ENCODE measurements at places on chromosomes 4 and X. TPM values are rescaled to one million over a fixed set of nuclear protein-coding genes. Genes with fewer than 3 reads are reported as not detected.

TSR2 gene
- 30.1 TPM for total RNA-seq

KIT gene
- total RNA-seq, result 11.0 TPM

DNA sequence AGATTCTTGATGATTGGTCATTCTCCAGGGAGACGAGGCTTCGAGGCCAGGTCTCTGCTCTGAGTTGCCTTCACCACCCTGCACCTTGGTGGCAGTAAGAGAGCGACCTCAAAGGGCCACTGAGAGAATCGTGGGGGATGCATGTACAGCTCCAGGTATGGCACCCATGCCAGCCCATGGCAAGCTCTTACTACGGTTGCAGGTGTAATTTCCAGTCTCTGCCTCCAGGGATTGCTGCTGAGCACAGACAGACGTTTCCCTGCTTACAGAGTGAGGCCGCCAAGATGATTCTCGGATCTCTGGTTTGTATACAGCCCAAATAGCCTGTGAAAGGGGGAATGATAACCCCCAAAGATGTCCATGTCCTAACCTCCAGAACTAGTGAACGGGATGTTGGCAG lies 16.3 kb upstream of the DRD5 start:
- DNase-seq, result no peak

FATE1 gene
- total RNA-seq, result not detected

GRCh38 chr4:152398060-152398459 lies 137.8 kb downstream of the FBXW7 start:
- no peak for DNase-seq

- no peak for DNase-seq
Measured at GRCh38 chr4:147811878-147812277, 80.0 kb downstream of the ARHGAP10 start.

COL25A1 gene
- not detected for total RNA-seq

RNF128 gene
- not detected for total RNA-seq

Measured in activated CD8-positive, alpha-beta memory T cell treated with anti-CD3 and anti-CD28 coated beads, Interleukin-2, amount 10 ng/mL, durations not matched to agents 7 days and 5 days (primary cell).